ENCODE measurements at places on chromosomes 3 and 15. TPM values are rescaled to one million over a fixed set of nuclear protein-coding genes. Genes with fewer than 3 reads are reported as not detected.

LRTM1 gene
- not detected for total RNA-seq

MYLK gene
- not detected for total RNA-seq

SSUH2 gene
- 0.11 TPM for total RNA-seq

SUSD5 gene
- not detected for total RNA-seq

A4GNT gene
- not detected for total RNA-seq

COL6A6 gene
- not detected for total RNA-seq

SMAD6 gene
- total RNA-seq = 0.41 TPM

SH2D7 gene
- total RNA-seq = not detected

DNA sequence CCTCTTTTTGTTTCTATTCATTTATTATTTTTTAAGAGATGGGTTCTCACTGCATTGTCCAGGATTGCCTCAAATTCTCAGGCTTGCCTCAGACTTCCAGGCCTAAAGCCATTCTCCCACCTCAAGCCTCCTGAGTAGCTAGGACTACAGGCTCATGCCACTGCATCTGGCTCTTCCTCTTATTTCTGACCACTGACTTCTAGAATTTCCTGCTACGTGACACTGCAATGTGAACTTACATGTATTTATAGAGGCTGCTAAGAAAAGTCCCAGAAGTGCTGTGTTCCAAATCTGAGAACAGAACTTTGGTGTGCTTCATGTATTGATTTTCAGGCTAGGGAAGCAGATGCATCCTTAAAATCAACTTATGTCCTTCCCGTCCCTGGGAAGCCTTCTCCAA, 407.4 kb downstream of the RSL24D1 start:
- no peak for DNase-seq

DNA sequence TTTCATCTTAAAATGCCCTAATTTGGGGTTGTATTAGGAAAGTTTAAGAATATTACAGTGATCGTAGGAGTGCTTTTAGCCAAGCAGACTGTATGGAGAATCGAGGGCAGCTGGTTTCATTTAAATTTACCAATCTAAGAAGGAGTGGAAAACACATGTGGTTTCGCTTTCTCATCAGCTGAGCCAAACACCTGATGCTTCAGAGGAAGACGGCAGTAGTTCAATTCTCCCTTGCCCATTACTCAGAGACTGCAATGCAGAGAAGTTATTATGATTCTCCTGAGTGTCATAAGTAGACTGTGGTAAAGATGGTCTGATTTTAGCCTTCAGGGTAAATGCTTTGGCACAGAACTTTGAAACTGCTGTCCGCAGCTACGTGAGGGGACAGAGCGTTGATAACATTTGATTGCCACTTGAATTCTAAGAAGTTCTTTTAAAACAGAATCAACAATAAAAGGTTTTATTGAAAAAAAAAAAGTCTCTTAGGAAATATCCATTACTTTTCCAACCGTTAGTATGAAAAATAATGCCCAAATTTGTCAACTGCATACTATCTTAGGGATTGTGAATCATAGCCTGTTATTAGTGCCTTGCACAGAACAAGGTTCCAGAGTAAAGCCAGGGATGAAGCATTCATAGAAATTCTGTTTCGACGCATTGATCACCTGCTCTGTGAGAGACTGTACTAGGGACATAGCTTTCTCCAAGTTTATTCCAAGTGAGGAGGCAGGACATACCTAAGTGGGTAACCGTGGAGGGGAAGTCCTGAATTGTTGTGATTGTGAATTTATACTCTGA, 25.6 kb downstream of the LYSMD4 start:
- DNase-seq = peak; percentile 73

DNA sequence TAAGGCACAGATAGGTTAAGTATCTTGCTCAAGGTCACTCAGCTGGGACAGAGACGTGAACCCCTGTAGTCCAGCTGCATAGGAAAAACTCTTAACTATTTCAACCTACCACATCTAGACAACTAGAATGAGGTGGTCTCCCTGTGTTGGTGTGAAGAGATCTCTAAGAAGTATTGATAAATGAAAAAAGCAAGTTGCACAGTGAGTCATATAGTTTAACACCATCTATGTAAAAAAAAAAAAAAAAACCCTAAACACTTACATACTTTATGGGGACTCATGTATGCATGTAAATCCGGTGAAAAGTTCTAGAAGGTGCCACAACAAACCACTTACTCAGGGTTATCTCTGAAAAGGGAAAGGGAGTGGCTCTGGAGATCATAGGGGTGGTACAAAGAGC, 185.5 kb downstream of the SATB1 start:
- DNase-seq = no peak

- DNase-seq = no peak
Observed at GRCh38 chr3:48411606-48412374, 18.1 kb downstream of the PLXNB1 start.

GRCh38 chr15:60994963-60995475, 234.1 kb downstream of the RORA start:
- no peak for DNase-seq

DNA sequence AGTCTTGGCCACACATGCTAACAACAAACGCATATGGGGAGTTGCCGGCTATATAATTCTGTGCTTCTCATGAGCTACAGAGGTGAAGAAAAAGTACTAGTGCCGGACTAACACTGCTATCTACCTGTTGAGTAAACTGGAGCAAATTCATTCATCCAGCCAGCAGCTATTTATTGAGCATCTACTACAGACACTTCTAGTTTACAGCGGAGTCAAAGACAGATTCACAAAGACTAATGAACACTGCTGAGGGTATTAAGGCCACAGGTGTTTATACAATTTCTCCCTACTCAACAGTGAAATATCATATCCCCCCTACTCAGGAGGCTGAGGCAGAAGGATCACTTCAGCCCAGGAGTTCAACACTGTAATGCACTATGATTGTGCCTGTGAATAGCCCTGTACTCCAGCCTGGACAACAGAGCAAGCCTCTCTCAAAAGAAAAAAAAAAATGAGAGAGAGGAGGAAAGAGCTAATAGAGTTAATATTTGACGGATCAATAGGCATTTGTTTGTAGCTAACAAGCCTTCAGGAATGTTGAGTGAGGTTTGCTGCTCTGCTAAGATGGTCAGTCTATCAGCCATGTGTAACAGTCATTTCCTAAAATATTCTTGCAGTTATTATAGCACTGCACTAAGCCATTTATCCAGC, 17.8 kb downstream of the ADCY5 start:
- no peak for DNase-seq

- no peak for DNase-seq
Observed at GRCh38 chr15:29756358-29757267, 65.7 kb downstream of the TJP1 start.

GRCh38 chr3:192597506-192597905, 129.8 kb downstream of the FGF12 start:
- DNase-seq = no peak

GRCh38 chr3:45188719-45189659, 37.1 kb downstream of the TMEM158 start:
- no peak for DNase-seq

- DNase-seq = no peak
Observed at GRCh38 chr15:25381579-25381978, 57.2 kb downstream of the UBE3A start.
